ENCODE measurements at places on chromosomes 1 and 21.
A peak's percentile ranks its signal among the peaks of the same experiment; 100 is the strongest.

GRCh38 chr1:53463961-53464899 lies 5.0 kb downstream of the DMRTB1 start:
- DNase-seq, result peak; percentile 43

GRCh38 chr1:30418939-30419720 lies 304.3 kb downstream of the MATN1 start:
- peak; percentile 32 for DNase-seq

GRCh38 chr1:111032295-111032897 lies 68.7 kb upstream of the LRIF1 start:
- DNase-seq, result no peak

GRCh38 chr1:53325326-53326087 lies 2.4 kb downstream of the LRP8 start:
- DNase-seq, result no peak

- no peak for DNase-seq
These were observed 27.7 kb upstream of the SPOCD1 start for GRCh38 chr1:31843506-31843905.

- DNase-seq, result peak; percentile 87
These were observed 83.6 kb upstream of the SLC25A33 start for GRCh38 chr1:9455487-9456234.

- no peak for DNase-seq
These were observed 179.6 kb downstream of the LMO4 start for GRCh38 chr1:87508247-87508787.

GRCh38 chr1:47699492-47700235 lies 261.8 kb downstream of the FOXD2 start:
- DNase-seq, result no peak

GRCh38 chr21:33157303-33157702 lies 72.4 kb upstream of the IFNAR2 start:
- DNase-seq, result no peak

GRCh38 chr1:41765152-41765551 lies 153.6 kb downstream of the HIVEP3 start:
- no peak for DNase-seq

GRCh38 chr1:218865591-218865990 lies 308.1 kb upstream of the LYPLAL1 start:
- no peak for DNase-seq

- no peak for DNase-seq
These were observed 85.5 kb downstream of the CLIC4 start for GRCh38 chr1:24830680-24831272.

GRCh38 chr1:28804071-28804470 lies 7.9 kb upstream of the OPRD1 start:
- no peak for DNase-seq

GRCh38 chr21:44354001-44354405 lies 582 bp downstream of the TRPM2 start:
- DNase-seq, result no peak

DNA sequence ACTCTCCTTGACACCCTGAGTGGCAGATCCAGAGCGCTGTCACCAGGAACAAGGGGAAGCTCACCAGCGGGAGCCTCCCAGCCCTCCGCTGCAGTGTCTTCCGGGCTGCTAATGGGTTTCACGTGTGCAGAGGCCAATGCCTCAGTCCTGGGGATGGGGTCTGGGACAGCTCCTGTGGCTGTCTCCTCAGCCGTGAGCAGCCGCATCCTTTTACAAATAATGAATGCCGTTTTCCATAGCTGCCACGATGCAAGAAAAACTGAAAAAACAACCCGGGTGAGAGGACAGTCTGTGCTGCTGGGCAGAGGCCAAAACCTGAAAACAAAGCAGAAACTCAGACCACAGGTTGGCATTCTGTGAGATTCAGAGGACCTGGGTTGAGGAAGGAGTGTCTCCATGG lies 212.2 kb upstream of the RAB4A start:
- DNase-seq, result no peak

GRCh38 chr1:170668209-170669106 lies 4.5 kb downstream of the PRRX1 start:
- no peak for DNase-seq

DNA sequence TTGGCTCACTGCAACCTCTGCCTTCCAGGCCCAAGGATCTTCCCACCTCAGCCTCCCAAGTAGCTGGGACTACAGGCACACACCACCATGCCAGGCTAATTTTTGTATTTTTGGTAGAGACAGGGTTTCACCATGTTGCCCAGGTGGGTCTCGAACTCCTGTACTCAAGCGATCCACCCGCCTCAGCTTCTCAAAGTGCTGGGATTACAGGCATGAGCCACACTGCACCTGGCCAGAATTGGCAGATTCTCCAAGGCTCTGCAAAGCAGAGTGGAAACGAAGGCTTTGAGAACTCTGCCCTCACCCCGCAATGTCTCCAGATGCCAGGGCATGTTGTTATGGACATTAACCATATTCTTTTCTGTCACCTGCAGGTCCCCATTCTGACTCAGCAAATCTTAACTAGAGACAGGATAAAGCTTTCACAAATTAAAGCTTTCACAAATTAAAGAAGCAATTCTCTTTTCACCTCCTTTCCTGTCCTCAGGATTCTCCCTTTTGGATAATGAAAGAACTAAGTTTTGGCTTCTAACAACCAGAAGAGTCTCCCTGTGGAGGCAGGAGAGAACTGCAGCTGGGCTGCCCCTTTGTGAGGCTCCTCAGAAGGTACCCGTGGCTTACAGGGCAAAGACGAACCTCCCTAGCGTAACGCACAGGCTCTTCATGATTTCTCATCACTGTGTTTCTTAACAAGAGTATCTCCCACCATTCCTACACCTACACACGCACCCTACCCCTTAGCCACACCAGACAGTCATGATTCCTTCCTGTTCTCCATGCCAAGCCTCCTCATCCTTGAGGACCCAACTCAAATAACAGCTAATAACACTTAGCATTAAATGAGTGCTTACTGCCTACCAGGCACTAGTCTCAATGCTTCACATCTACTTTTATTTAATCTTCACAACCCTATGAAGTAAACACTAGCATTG lies 29.8 kb downstream of the GPA33 start:
- DNase-seq, result no peak

GRCh38 chr1:31382379-31382989 lies 9.6 kb upstream of the FABP3 start:
- no peak for DNase-seq

Data from activated CD8-positive, alpha-beta memory T cell treated with anti-CD3 and anti-CD28 coated beads for 24 hours (primary cell).